ENCODE measurements at places on chromosomes 4 and X.

- no peak for DNase-seq
Measured at GRCh38 chr4:96162636-96163035, 322.7 kb downstream of the PDHA2 start.

DNA sequence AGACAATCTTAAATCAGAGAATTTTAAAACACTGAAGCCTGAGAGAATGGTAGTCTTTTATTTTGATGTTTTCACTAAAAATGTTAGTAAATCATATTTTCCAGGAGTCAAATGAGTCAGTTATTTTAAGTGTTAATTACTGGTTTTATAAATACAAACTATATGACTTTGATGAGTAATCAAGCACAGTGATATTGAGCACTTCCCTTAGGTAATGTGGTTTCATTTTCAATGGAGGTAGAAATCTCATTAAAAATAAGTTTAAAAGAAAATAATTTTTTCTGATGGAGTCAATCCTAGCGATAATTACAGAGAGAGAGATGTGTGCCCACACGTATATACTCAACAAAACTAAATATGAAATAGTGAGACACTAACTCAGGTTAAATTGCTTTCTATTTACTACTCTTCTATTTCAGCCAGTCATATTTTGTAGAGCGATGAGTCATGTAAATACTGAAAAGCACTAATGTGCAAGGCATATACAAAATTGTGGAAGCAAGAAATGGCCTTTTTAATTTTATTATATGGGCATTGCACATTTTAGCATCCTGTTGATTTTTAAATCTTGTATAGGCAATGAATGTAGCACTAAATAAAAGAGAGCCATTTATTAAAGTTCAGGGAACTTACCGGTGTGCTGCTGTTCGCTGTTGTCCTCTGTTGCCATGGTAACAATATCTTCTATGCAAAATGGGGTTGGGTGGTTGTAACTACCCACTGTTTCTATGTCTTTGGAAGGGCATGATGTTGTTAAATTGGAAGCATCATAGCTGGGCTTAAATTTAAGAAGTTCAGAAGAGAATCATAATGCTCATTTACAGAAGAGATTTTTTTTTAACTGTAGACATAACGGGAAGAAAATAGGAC, 513.7 kb downstream of the TLL1 start:
- no peak for DNase-seq

- no peak for DNase-seq
Measured at GRCh38 chr4:53346920-53347852, 18.7 kb downstream of the SCFD2 start.

GRCh38 chr4:140296335-140297220, 76.9 kb upstream of the SCOC start:
- DNase-seq: no peak

DNA sequence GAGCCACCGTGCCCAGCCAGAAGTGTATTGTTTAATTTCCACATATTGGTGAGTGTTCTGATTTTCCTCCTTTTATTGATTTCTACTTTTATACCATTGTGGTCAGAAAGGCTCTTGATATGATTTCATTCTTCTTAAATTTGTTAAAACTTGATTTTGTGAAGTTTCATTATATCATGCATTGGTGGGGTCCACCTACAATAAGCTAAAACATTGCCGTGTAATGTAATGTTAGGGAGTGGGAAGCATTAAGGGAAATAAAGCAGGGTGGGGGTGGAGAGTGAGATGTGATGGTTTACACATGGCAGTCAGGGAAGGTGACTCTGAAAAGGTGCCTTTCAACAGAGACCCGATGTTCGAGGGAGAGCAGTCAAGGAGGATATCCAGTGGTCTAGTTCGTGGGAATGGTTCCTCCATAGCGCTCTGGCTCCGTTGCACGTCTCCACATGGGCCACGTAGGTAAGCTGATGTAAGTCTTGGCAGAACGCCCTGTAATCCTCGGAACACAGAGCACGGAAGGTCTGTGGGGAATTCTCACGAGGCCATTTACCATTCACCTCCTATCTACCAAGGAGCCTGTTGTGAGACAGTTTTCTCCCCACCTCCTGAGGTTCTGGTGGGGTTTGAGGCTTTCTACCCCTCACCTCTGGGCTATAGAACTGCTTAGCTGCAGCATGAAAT, 7.7 kb upstream of the WDR13 start:
- DNase-seq: no peak

GRCh38 chr4:85928775-85929591, 430.9 kb downstream of the MAPK10 start:
- DNase-seq: peak; percentile 81

GRCh38 chr4:145545538-145546174, 64.0 kb downstream of the SMAD1 start:
- peak; percentile 51 for DNase-seq

Measured in suppressor macrophage treated with lipopolysaccharide for 4 hours (primary cell).